ENCODE measurements at places on chromosomes 5 and 9.

DNA sequence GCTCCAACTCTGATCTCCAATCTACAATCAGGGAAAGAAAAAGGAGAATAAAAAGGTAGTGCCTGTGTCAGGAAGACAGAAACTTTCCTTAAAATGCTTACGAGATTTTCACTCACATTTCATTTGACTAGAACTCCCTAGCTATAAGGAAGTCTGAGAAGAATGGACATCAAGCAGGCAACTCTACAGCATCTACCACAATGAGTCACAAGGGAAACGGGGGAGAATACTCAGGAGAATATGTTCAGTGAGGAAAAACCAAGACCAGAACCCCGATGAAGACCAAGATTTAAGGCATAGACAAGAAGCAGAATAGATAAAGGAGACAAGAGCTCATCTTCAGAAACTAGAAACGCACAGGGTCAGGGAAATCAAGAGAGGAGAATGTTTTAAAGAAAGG, 9.0 kb upstream of the SETD9 start:
- DNase-seq = no peak

- DNase-seq = no peak
Measured at GRCh38 chr5:150780187-150780692, 1.7 kb downstream of the SMIM3 start.

GRCh38 chr5:52746539-52746938, 41.2 kb upstream of the ITGA1 start:
- no peak for DNase-seq

GRCh38 chr5:158534203-158534602, 565.5 kb downstream of the EBF1 start:
- DNase-seq = no peak

DNA sequence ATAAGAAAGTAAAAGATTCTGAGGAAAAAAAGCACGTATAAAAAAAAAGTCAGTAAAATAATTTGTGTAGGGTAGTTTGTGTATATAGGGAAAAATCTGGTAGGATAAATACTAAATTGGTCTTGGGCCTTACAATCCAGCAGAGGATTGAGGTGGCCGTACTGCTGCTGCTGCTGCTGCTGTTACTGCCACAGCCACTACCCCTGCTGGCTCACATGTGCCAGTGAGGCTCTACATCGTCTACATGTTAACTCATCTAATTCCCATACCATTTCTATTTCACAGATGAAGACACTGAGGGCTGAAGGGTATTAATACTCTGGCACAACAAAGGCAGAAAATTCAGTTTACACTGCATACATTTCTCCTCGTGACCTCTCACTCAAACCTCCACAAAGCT, 928.5 kb downstream of the TLE4 start:
- DNase-seq = no peak

GRCh38 chr5:81608976-81609375, 141.9 kb downstream of the SSBP2 start:
- no peak for DNase-seq

GRCh38 chr5:110094548-110094947, 404.8 kb downstream of the MAN2A1 start:
- no peak for DNase-seq

DNA sequence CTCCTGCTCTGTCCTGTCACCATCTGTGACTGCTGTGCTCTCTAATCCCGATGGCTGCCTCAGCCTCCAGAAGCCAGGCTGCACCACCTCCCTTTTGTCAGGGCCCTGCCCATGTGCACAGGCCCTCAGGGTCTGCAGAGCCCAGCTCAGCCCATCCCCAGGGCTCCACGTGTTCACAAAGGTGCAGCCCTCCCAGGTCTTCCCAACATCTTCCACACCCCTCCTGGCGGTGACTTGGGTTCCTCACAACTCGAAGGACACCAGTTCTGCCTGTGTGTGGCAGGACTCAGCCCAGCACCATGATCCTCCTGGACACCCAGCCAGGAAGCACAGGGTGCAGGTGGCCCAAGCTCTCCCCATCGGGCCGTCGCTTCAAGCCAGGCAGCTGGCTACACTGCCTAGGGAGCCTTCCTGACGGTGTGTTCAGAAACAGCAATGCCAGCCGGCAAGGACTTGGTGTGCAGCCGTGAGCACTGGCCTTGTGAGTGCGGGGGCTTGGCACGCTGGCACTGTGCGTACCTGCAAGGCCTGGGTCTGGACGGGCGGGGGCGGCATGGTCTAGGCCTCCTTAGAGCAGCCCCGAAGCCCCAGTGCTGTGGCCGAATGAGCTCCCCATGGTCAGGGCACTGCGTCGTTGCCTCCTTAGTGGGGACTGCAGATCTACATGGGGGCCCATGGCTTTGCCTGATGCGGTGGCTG, 96.1 kb downstream of the MRPL36 start:
- no peak for DNase-seq

DNA sequence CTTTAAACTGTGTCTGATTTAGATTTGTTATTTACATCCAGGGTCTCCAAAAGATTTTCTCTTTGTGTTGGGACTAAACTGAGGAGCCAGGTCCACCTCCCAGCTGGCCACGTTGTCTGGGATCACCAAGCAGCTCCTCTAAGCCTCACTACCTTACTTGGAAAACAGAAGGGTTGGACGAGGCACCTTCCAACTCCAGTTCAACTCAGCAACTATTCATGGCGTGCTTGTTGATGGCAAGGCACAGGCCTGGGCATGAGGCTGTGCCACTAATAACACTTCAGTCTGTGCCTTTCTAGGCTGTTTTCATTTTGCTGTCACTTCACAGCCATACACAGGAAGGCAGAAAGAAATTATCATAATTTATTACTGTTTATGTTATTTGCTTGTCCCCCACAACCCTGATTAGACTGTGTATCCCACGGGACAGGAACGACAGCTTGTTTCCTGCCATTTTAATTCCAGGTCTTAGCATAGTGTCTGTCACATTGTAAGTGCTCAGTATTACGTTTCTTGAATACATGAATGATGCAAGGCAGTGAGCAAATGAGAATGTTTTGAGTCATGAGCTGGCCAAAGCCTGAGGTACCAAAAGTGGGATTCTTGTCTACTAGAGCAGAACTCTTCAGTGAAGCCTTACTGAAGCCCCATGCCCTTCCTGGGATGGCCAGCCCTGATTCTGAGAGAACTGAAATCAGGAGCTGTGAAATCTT, 125.8 kb downstream of the GALNT10 start:
- no peak for DNase-seq

DNA sequence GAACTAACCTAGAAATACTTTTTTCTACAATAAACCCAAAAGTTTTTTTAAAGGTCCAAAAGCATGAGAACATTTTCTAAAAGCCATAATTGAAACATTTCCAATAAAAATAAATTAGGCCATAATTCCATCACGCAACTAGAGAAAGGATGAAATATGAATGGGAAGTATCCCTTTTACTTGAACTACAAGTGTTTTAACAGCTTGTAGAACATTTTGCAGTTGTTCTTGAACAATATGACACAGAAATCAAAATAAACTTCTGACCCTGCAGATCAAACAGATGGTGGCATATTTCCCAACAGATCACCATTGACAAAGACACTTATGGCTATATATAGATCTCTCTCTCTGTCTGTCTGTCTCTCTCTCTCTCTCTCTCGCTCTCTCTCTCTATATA, 624.4 kb downstream of the PSAT1 start:
- no peak for DNase-seq

DNA sequence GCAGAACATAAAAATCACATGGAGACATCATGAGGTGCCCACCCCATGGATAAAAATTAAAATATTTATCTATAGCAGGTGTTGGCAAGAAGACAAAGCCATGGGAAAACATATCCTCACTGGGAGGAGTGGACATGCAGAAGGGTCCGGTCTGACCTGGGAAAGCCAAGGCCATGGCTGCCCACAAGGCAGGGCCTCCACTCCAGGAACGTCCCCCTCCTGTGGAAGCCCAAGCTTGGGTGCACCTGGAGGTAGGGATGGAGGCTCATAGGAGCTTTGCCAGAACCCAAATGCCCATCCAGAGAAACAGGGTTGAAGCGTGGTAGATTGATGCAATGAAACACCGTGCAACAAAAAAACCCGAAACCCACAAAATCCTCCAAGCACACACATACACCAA, 81.4 kb upstream of the COL5A1 start:
- DNase-seq = no peak

- DNase-seq = no peak
Measured at GRCh38 chr5:61167382-61167781, 5.1 kb upstream of the SMIM15 start.

DNA sequence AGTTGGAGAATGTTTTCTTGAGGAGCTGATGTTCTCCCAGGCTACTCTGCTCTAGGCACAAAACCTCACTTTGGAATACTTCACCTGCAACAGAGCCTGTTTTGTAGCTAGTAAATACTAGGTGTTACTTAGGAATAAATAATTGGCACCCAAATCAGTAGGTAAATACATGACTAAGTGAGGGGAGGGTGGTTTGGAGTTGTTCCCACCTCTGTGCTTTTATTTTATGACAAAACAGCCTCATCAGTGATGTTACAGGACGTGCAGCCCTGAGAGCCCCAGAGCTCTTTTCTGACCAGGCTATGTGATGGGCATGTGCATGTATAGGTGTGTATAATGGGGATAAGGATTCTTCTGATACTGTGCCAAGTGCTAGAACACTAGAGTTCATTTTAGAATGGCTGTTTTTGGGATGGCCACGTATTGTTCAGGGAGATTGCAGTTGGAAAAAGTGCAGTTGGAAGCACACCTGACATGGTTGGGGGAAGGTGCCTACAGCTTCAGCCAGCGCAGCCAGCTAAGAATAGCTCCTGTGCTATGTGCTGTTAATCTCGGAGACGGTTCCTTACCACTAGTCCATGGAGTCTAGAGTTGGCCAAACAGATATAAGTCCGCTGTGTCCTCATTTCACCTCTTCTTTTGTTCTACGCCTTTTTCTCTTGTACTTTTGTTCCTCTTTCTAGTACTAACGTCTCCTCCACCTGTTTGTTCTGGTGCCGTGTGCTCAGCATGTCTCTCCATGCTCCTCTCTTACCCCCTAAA, 284.7 kb downstream of the FANCC start:
- DNase-seq = no peak

- DNase-seq = no peak
Measured at GRCh38 chr5:126428421-126428820, 5.2 kb downstream of the GRAMD2B start.

- DNase-seq = no peak
Measured at GRCh38 chr5:113902917-113903660, 389.6 kb downstream of the YTHDC2 start.

DNA sequence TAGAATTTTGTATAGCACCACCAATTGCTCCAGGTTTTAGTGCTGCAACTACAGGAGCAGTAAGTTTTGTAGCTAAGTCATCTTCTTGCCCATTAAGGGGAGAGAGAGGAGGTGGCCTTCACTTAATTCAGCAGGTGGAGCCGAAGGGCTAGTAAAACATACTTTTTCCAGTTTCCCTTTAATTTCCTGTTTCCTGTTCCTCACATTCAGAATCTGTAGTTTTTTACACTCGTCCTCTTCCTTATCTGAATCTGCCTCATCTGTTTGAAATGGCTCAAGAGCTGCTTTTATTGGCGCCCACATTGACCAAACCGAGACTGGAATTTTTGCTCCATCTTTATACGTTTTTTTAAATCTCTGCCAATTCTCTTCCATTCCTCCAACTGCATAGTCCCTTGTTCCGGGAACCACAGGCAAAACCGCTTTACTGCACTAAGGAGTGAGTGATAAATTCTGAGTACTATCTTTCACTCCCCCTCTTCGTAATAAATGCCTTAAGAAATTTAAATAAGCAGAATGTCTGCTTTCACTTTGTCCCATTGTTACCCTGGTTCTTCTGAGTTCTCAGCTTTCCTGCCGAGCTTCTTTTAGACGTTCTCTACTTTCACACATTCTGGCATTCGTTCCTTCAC, 133.9 kb downstream of the DROSHA start:
- DNase-seq = no peak

- DNase-seq = no peak
Measured at GRCh38 chr5:147095740-147096139, 139.1 kb upstream of the STK32A start.

DNA sequence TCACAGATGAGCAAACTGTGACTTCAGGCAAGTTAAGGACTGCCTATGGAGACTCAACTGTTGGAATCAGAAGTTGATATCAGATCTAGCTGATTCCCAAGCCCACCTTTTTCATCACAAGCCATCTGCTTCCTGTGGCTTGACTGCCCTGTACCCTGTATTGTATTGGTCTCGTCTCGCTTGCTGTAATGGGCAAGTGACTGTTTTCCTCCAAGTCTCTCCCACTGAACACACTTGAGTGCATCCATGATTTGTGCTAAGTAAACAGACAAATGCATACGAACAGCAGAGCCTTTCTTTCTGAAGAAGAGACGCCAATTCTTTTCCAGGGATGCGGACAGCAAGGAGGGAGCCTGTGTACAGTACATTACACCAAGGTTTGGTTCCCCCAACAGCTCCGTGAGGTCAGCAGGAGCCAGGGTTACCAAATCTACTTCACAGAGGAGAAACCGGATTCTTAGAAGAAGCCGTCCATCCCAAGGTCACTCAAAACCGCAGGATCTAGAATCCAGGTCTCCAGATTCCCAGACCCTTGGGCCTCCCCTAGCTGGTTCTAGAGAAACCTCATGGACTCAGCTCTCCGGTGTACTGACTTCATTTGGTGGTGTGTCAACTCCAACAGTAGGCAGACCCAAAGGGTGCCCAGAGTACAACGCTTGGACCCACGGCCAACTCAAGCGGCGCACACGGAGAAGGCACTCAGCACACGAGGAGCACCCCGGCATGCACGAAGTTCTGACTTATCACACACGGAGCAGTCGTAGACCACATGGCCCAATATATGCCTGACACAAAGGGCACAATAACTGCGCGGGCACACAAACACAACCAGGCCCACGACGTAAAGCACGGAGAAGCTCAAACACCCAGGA, 1.1 kb downstream of the BAG1 start:
- DNase-seq = no peak

GRCh38 chr5:179121667-179122111, 61.5 kb downstream of the ZNF354C start:
- DNase-seq = no peak

GRCh38 chr9:103361906-103362305, 366.8 kb downstream of the CYLC2 start:
- DNase-seq = no peak

- DNase-seq = no peak
Measured at GRCh38 chr5:156794687-156795086, 55.4 kb upstream of the PPP1R2B start.

DNA sequence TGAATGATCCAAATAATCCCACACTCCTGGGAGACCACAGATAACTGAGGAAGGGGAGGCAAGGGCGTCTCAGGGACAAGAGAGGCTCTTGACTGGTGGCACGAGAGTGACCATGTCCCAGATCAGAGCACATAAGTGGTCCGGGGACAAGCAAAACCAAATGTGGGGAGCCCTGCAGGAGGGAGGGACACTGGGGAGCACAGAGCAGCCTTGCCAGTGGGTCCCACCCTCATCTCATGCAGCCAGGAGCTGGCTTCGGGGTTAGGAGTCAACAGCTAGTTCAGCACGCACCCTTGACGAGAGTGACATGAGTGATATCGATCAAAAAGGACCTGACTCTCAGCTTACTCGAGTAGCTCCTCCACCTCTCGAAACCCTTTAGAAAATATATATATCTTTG, 16.5 kb upstream of the UBE2QL1 start:
- DNase-seq = no peak

GRCh38 chr9:5575000-5575399, 53.9 kb upstream of the RIC1 start:
- no peak for DNase-seq

Measured in stimulated activated CD8-positive, alpha-beta memory T cell treated with anti-CD3 and anti-CD28 coated beads, Interleukin-7, amount 100 ng/mL, for 24 hours (primary cell).